GM23248 (cell line): ENCODE measurements at places on chromosomes 5 and 9.

DNA sequence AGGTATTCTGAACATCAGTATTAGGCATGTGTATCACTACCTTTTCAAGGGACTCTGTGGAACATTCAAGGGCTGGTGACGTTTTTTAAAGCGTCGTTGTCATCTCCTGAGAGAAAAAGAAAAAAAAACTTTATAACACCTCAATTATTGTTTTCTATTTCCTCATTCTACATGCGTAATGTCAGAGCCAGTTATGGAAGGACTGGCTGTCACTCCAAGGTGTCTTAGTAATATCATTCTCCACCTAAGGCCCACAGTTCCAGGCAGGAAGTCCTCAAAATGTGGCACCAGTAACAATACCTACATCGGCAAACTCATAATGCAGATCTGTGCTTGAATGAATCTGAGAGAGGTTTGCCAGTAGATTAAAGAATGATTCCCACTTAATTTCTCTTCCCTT lies 210.2 kb downstream of the SAXO1 start:
- DNase-seq: no peak

GRCh38 chr5:138491669-138492559 lies 26.6 kb downstream of the EGR1 start:
- peak; percentile 97 for DNase-seq

DNA sequence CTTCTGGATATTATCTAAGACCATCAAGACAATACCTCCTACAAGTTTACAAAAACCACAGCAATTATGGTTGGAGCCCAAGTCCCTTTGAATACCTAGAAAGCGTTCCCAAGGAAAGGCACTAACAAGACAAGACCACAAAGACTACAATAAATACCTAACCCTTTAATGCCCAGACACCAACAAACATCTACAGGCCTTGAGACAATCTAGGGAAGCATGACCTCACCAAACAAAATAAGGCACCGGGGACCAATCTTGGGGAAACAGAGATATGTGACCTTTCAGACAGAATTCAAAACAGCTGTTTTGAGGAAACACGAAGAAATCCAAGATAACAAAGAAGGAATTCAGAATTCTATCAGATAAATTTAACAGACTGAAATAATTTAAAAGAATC lies 37.8 kb downstream of the OXCT1 start:
- DNase-seq: no peak

DNA sequence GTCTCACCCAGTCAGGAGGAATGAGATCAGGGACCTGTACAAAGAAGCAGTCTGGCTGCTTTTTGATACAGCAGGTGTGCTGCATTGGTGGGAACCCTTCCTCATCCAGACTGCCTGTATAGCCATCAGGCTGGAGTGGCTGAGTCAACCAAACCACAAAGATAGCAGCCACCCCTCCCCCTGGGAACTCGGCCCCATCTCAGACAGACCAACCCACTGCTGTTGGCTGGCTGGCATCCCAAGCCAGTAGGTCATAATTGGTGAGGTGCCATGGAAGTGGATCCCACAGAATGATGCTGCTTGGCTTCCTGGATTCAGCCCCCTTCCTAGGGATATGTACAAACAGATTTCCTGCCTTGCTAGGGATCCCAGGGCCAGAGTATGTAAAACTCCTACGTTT lies 60.9 kb downstream of the YTHDC2 start:
- peak; percentile 78 for DNase-seq

GRCh38 chr5:168064457-168064856 lies 227.0 kb upstream of the WWC1 start:
- DNase-seq: no peak

GRCh38 chr5:56406221-56406620 lies 173.1 kb upstream of the ANKRD55 start:
- DNase-seq: no peak

DNA sequence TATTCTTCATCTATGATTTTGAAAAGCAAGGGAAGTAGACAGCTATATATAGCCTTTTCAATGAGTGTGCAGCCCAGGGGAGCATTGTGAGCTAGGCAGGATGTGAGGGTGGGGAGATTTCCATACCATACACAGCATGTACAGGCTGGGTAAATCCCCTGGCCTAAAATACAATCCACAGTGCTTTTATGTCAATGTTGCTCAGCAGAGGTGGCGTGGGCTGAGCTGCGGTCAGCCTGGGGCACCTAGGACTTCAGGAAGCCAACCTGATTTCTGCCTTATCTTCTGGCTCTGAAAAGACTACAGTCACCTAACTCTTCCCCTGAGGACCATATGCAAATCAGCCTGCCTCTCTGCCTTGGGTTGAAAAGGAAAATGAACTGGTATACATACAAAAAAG lies 6.3 kb upstream of the GARIN3 start:
- DNase-seq: no peak

DNA sequence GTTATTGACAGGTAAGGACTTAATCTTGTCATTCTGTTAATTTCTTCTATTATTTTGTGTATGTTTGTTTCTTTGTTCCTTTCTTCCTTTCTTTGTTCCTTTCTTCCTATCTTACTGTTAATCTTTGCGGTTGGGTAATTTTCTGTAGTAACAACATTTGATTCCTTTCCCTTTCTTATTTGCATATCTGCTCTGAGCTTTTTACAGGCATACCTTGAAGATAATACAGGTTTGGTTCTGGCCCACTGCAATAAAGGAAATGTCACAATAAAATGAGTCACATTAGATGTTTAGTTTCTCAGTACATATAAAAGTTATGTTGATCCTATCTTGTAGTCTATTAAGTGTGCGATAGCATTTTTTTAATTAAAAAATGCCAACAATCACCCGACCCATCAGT lies 440.7 kb downstream of the NFIB start:
- no peak for DNase-seq

DNA sequence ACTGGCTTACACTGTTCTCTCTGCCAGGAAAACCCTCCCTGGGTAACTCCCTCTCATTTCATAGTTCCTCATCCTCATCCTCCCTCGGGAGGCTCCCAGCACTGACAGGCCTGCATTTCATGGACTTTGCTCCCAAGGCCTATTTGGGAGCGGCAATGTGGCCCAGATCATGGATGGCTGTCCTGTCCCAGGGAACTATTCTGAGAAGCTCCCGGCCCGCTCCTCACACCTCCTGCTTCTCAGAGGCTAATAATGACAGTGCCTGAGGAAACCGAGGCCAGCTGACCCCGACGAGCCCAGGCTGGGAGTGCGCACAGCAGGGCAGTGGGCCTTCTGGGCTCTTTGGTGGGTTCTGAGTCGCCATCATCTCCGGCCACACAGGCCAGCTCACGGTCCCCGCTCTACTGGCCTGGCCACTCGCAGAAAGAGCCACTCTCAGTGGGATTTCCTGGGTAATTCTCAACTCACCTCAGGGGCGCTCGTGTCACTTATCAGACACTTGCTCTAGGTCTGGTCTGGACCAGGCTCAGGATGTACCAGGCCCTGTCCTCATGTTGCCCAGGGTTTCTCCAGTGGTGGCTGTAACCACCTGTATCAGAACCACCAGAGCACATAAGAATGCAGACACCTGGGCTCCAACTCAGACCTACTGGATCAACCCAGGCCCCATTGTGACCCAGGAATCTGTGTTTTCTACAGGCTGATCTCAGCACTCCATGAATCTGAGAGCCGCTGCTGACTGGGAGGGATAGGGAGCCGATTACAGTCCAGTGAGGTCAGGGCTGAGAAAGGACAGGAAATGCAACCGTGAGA lies 2.0 kb upstream of the DOLPP1 start:
- DNase-seq: no peak

DNA sequence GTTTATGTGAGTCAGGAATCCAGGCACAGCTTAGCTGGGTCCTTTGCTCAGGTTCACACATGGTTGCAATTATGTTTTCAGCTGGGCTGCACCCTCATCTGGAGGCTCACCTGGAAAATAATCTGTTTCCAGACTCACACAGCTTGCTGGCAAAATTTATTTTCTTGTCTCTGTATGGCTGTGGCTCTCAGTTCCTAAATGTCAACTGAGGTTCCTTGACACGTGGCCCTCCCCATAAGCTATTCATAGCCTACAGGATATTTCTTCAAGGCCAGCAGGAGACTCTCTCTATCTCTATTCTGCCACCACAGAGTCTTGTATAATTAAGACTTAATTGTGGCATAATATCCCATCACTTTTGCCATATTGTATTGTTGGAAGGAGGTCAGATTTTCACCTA lies 732.0 kb downstream of the CDH18 start:
- DNase-seq: no peak

DNA sequence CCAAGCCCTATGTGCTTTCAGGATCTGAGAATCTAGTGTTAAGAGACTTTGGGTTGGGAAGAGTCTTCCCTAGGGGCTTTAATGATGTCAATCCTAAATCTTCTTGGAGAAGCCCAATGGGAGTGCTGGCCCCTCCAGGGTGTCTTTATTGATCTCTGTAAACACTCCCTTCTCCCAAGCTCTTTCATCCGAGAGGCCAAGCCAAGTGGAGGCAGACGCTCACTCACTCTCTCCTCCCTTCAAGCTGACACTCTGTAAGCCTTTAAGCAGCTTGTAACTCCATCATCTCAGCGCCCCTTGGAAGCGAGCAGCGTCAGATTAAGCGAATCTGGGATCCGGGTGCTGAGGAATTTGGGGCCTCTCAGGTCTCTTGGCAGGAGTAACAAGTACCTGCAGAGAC lies 37.7 kb downstream of the SPARC start:
- no peak for DNase-seq

GRCh38 chr5:59005934-59006701 lies 423.2 kb downstream of the RAB3C start:
- DNase-seq: no peak

- DNase-seq: peak; percentile 25
Measured at GRCh38 chr5:22567983-22568382, 285.2 kb downstream of the CDH12 start.

- DNase-seq: no peak
Measured at GRCh38 chr5:87868792-87869191, 399.9 kb downstream of the TMEM161B start.

DNA sequence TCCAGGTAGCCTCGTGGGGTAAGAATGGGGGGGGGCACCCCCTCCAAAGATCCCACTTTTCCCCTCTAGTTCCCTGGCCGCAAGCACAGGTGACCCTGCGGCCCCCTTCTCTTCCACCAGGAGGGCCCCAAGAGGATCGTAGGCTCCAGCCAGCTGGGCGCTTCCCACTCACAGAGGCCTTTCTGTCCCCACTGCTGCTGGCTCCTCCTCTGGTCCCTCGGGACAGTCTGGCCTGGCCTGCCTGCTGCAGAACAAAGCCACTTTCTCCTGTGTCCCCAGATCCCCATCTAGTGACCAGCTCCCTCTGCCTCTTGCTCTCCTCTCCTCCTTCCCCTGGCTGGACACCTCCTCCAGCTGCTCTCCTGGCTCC lies 534 bp upstream of the SAPCD2 start:
- DNase-seq: no peak

DNA sequence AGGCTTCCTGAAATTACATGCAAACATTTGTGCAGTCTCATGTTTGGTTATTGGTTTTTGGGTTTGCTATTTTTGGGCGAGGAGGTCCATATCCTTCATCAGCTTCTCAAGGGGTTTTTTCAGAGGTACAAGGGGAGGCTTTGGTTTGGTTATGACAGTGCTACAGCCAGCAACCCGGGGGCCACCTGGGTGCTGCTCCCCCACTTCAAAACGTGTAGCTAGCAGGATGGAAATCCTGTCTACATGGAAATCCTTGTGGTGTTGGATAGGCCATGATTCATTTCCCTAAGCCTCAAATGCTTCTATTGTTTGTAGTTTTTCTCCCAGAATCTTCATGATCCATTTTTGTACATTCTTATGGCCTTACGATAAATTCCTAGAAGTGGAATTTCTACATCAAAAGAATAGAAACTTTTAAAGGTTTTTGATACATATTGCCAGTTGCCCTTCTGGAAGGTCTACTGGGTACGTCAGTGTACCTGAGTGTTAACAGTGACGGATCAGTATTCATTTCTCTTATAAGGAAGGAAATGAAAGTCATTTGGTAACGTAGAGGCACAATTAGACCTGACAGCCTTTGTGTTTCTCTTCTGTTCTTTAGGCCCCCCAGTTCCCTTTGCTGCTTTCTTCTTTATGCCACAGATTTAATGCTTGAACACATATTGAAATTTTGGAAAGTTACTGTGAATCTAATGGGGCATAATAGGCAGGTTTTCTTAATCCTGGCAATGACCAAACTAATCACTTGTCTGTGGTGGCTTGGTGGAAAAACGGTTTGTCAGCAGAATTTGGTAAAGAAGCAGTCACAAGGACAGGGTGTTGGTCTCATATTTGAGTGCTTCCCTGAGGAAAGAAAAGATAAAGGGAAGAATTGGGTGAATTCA lies 69.7 kb upstream of the ABL1 start:
- peak; percentile 43 for DNase-seq

- peak; percentile 74 for DNase-seq
Measured at GRCh38 chr5:62460578-62460983, 48.0 kb downstream of the IPO11 start.
